Hematopoietic multipotent progenitor cell (in vitro differentiated cells): ENCODE measurements at places on chromosomes 6 and 20. TPM values are rescaled to one million over a fixed set of nuclear protein-coding genes. Genes with fewer than 3 reads are reported as not detected.

Gene GSTA2
- not detected for total RNA-seq

Gene SIRPD
- total RNA-seq: 0.27 TPM

Gene EPB41L1
- 1.3 TPM for total RNA-seq

Gene DLK2
- 0.27 TPM for total RNA-seq

Gene GJA10
- total RNA-seq: not detected

Gene SCUBE3
- total RNA-seq: not detected

Gene COL19A1
- total RNA-seq: under 0.01 TPM

Gene SRF
- 35.0 TPM for total RNA-seq

DNA sequence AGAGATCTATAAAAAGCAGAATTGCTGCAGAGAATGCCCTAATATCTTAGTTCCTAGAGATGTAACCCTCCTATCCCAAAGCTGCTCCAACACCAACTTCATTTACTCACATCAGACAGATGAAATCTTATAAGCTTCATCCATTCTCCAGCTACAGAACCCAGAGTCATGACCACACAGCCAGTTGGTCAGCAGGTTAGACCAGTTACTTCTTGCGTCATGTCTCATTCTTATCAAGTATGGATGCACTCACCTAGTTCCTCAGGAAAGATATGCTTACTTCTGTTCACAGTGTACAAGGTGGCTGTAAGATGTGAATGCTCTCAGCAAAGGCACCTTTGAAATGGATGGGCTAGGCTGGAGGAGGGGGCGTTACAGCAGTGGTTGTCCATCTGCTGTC is 47.9 kb upstream of the ISM1 start:
- no peak for DNase-seq

DNA sequence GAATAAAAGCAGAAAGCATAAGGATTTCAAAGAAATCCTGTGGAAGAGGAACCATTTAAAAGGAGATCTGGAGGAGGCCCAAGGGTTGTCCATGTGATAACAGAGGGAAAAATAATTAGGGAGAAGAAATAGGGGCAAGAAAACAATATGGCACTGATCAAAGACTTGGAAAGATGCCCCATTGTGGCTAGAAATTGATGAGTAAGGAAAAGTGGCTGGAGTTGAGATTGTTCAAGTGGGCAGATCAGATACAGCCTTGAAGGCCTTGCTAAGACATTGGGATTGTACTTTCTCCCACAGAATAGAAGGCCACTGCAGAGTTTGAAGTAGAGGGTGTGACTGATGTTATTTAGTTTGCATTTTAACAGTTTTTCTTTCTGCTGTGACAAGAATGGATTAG is 213.3 kb downstream of the CBLN4 start:
- DNase-seq: no peak

GRCh38 chr6:54706391-54706790 is 140.2 kb upstream of the FAM83B start:
- no peak for DNase-seq

DNA sequence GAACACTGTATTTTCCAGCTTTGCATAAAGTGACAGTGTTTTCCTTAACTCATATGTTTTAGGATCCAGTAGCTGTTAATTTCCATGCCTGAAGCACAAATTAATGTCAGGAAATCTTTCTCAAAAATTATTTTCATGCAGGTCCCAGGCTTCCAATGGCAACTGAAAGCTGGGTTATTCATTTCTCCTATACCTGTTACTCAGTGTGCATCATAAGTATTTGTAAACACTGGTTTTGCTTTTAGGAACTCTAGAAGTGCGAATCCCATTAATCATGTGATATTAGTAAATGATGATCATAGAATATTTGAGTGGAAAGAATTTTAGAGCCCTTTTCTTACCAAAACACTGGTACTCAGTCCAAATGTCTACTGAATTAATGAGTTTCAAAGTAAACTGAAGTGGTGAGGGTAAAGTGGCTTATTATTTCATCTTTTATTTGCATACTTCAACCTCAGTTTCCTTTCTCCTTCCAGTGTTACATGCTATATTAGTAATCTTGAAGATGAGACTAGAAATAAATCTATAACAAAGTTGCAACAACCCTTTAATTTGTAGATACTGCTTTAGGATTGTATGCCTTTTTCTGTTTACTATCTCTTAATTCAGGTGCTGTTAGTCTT is 124.0 kb downstream of the ZFAND3 start:
- no peak for DNase-seq

GRCh38 chr6:156870924-156871539 is 93.9 kb downstream of the ARID1B start:
- DNase-seq: peak; percentile 55

GRCh38 chr20:53533500-53533899 is 60.1 kb downstream of the ZNF217 start:
- DNase-seq: no peak

- no peak for DNase-seq
Observed at GRCh38 chr6:104940893-104941728, 15.8 kb upstream of the LIN28B start.

DNA sequence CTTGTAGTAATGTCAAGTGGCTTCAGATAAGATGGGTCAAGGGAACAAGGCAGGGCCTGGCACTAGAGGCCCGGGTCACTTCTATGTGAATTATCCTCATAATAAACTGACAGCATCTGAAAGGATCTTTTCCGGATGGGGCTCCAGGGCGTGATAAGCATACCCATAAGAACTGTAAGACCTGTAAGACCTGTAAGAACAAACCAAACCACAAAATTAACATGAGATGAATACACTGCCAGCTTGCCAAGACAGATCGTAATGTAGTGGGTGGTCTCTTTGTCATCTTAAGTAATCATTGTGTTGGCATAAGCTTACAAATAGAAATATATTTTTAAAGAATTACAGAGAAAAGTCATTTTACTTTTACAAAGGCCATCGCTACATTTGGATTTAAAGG is 334.9 kb downstream of the RFPL4B start:
- DNase-seq: no peak

DNA sequence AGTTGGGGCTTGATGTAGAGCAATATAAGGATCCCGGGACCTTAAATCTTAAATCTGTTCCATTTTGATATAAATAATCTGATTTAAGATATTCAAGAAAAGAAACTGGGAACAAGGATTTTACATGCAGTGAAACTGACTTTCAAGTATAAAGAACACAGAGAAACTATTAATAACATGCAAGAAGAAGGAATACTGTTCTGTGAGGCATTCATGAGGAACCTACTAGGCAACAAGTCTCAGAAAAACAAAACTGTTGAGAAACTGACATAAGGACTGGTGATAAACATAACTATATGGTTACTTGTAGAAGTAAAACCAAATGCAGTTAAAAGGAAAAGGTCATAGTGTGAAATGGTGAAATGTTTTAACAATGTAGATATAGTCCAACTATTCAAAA is 15.8 kb downstream of the HDDC2 start:
- DNase-seq: no peak

- DNase-seq: no peak
Observed at GRCh38 chr6:32752580-32752979, 10.8 kb downstream of the HLA-DQB2 start.

DNA sequence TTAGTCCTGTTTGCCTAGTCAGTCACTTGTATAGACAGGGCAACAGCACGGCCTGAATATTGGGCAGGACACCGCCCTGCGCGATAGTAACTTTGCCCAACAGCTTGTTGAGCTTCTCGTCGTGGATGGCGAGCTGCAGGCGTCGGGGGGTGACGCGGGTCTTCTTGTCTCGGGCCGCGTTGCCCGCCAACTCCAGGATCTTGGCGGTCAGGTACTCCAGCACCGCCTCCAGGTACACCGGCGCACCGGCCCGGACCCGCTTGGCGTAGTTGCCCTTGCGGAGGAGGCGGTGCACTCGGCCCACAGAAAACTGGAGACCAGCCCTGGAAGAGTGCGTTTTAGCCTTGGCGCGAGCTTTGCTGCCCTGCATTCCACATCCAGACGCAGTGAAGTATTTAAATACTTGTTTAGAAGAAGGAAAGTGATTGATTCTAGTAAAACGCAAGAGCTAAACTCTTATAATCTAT is 92.8 kb upstream of the BTN3A2 start:
- DNase-seq: no peak

- no peak for DNase-seq
Observed at GRCh38 chr6:155319902-155320301, 5.6 kb upstream of the TFB1M start.

GRCh38 chr20:36043441-36043840 is 75.1 kb downstream of the CNBD2 start:
- DNase-seq: no peak

DNA sequence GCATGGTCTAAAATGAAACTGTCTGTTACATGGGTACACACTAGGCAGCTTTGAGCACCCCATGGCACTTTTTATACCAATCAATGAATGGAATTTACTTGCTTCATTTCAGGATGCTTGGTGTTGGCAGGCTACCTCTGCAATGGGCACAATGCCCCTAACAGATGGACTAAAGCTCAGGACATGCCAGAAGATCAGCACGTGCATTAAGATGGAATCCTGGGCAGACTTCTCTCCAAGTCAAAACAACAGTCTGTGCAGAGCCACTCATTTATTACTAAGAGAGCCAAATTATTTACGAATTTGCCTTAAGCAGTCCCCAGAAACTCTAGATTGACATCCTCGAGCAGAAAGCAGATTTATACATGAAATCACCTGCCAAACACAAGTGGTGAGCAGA is 55.8 kb upstream of the SCML4 start:
- no peak for DNase-seq

DNA sequence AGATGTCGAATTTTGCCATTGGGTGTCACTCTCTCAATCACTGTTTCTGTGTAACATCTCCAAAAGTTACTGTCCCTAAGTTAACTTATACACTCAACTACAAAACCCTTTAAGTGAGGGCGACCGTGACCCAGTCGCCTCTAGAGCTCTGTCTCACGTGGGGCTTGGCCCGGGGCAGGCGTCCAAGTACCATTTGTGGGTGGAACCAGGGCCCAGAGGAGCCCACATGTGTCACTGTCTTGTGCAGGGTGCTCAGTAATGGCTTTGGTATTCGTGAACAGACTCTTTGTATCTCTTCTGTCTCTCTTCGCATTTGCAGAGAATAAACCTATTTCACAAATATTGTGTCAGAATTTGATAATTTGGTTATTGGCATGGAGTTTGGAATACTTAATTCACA is 109.9 kb upstream of the THBS2 start:
- DNase-seq: no peak
